ENCODE measurements at places on chromosomes 16 and 17.

GRCh38 chr17:39753514-39754160 is 15.9 kb downstream of the GRB7 start:
- DNase-seq, result no peak

- no peak for DNase-seq
Measured at GRCh38 chr17:8825802-8826201, 26.6 kb upstream of the MFSD6L start.

DNA sequence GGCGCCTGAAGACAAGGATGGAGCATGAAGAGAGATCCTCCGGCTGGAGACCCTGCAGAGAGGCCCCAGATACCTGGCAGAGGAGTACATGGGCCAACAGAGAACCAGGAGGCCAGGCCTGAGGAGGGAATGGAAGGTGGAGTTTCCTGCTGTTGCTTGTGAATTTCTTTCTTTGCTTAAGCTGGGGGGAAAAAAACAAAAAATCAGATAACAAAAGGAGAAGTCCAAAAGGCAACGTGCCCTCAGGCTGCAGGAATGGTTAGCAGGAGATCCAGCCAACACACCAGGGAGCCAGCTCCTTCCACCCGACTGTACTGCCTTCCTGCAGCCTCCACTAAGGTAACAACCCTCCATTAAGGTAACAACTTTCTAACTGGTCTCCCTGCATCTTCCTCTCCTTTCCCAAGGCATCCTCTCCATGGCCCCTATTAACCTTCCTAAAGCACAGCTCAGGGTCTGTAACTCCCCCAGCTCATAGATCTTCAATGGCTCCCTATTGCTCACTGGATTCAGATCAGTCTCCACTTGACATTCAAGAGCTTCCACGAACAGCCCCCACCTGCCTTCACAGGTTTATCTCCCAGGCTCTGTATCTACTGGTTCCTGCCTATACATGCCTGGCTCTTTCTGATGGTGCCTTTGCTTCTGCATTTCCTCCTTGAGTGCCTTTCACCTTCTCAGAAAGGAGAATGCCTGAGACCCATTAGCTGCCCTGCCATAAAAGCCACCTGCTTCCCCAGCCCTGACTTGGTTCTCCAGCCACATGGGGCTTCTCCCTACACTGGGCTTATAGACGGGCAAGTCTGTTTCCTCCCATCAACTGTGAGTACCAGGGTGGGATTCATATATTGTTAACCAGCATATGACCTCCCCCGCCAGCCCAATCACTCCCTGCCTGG is 725 bp upstream of the ARL5C start:
- no peak for DNase-seq

DNA sequence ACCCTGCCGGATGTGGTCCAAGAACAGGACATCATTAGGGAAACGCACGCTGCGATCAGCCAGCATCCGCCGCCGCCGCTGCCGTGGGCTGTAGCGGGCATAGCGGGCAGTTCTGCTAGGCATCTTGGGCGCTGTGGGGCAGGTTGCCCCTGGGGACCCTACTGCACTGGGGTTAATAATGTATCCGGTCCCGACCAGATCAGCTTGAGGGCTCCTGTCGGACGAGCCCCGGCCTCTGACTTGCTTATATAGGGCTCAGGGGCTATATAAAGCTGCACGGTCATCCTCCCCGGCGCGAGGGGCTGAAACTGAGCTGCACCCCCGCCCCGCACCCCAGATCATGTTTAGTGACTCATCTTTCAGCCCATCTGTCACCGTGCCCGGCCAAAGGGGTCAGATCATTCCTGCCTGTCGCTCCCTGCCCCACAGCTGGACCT is at the start of gene PPP1R27:
Gene PPP1R27 (minus strand): TSS at position 220 of the 437 bp plus-strand sequence. CDS start 97 bp downstream, at position 123.
- DNase-seq, result no peak

DNA sequence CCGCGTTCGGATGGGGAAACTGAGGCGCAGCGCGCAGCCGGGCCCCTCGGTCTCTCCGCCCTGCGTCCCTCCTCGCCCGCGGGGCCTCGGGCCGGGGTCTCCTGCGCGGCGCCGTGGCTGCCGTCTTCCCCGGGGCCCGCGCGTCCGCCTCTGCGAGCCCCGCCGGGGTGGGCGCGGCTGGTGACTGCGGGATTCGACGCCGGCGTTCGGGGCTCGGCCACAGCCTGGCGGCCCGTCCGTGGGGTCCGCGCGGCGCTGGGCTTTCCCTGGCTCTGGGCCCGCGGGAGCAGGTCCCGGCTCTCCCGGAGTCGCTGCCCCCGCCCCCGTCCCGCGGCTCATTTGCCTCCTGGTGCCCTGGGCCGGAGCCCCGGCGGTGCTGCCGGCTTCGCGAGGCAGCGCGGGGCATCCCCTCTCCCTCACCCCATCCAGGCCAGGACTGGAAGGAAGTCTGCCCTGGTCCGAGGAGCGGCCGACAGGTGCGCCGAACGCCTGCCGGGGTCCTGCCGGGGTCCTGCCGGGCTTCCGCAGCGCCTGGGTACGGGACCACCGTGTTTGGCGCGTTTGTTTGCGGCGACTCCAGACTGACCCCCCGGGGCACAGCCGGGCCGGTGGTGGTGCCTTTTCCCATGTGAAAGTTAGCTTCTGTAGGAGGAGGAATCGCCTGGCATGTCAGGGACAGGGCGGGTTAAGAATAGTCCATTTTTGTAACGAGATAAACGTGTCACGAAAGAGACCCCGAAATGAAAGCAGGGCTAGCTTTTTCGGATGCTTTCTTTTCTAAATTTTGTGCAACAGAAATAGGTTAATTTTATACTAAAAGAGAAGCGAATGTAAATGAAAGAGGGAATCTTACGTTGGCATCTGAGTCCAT is 671 bp downstream of the CHMP6 start:
- no peak for DNase-seq

DNA sequence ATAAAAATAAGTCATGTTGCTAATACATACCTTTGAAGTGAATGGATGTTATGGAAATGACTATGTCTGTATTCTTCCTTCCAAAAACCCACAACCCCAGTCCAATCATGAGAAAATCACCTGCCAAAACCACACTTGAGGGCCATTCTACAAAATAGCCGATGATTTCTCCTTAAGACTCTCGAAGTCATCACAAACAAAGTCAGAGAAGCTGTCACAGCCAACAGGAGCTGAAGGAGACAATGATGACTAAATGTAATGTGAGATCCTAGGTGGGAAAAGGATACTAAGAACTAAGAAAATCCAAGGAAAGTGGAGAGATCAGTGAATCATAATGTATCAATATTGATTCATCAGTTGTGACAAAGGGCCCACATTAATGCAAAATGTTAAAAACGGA is 432.9 kb upstream of the DYNLRB2 start:
- no peak for DNase-seq

DNA sequence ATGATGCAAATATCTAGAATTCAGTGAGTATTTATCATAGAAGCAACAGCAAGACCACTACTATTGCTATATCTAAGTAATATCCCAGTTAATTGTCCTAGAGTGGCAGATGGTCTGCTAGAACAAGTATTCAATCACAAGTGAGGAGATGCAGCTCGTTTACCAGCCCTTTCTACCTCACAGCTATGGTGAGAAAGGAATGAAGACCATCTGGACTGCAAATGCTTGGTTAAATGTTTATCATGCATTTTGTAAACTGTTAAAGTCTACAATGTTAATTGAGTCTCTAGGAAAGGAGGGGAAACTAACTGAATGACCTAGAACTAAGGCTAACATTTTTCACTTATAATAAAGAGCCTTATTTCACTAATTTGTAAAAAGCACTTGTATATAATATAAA is 52.5 kb downstream of the CNOT1 start:
- DNase-seq, result peak; percentile 69

DNA sequence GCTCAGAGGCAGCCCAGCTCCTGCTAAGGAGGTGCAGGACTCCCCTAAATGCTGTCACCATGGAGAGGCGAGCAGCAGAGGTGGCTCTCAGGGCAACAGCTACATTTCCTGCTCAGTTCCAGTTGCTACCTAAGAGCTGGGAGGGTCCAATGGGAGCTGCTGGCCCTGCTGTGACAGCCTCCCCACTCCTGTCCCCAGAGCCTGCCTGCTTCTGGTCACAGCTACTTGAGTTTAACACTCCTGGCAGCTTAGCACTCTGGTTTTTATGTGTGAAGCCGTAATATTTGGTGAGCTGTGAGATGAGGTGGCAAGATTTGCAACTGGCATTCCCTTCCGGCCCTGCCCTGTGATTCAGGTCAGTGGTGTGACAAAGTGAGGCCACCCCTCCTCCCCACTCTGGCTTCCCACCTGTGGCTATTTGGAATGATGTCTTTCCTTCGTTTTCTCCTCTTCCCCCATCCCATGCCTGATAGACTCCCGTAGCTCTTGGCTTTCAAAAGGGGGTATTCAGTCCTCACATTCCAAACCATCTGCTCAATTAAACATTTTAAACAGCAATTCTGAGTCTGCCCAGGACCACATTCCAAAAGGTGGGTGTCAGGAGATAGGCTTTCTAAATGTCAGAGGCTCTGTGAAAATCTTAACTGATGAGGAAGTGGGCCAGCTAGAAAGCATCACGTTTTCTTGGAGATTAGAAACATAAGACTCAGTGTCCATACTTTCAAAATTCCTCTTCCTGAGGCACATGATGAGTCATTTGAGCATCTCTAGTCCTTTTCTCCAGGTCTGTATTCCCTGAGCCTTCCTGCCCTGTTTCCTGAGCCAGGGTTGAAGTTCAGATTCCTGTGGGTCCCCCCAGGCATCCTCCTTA is 42.6 kb upstream of the SKAP1 start:
- no peak for DNase-seq

GRCh38 chr17:50955160-50955559 is 89.0 kb upstream of the TOB1 start:
- no peak for DNase-seq

DNA sequence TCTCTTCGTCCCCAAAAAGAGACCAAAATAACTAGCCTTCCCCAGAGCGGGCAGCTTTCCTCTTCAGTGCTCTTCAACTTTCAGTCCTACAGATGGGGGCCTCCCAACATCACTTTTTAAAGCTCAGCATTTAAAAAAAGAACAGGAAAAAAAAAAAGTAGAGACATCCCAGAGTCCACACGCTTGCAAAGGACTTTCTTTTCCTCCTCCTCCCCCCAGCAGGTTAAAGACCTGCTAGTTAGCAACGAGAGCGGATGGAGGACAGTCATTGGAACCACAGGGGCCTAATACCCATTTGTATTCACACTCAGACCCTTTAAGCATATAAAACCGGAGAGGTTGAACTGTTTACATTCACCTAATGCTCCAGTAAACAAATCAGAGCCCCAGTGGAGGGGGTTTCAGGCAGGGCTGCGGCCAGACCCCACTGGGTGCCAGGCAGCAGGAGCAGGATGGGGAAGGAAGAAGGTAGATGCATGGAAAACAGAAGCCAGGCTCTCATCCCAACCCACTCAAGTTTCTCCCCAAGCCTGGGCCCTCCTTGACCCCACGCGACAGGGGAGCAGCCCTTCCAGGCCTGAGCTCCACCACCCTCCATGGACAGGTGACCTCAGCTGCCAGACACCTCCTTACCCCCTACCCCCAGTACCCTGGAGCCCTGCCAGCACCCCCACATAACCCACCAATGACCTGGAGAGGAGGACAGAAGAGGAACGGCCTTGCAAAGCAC is 15.2 kb downstream of the ZFHX3 start:
- DNase-seq, result no peak

DNA sequence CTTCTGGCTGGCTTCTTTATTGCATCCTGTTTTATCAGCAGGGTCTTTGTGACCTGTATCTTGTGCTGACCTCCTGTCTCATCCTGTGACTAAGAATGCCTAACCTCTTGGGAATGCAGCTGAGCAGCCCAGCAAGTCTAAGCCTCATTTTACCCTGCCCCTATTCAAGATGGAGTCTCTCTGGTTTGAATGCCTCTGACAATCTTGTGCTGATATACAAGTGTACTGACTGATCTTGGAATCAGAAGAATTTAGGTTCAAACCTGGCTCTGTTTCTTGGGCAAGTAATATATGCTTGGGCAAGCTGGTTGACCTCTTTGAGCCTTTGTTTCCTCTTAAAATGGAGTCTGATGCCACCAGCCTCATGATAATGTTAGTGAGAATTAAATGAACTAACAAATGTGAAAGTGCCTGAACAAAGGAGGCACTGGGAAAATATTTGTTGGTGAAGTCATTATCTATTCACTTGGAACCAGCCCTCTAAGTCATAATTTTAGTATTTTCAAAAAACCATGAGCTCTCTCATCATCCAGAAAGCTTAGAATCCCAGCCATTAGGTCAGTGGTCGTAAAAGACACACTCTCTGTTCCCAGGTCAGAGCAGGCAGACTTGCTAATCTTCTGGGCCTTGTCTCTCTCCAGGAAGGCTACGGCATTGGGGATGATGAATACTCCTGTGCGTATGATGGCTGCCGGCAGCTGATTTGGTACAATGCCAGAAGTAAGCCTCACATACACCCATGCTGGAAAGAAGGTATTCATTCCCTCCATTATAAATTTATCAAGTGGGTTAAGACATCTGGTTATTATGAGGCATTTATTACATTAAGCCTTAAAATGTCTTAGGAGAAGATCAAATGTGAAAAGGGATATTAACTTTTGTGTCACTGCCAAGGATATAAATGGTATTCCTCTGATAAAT is 18.1 kb upstream of the ARL2BP start:
- no peak for DNase-seq

DNA sequence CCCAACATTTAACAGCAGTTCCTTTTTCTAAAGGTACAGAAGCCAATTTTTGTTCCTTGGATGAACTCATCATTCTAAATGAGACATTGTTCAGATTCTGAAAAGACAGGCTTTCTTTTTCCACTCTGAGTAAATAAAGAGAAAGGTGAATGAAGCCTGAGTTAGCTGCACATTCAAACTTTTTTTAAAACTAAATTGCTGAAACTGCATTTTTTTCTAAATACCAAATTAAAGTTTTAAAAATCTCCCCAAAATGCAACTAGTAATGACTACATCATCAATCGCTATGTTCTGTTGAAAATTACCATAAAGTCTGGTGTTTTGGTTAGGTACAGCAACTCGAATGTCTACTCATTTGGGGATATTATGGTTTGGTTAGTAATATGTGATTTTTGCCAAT is 9.8 kb downstream of the SCO1 start:
- no peak for DNase-seq

- DNase-seq, result no peak
Measured at GRCh38 chr16:81237282-81237681, 1.2 kb upstream of the BCO1 start.

DNA sequence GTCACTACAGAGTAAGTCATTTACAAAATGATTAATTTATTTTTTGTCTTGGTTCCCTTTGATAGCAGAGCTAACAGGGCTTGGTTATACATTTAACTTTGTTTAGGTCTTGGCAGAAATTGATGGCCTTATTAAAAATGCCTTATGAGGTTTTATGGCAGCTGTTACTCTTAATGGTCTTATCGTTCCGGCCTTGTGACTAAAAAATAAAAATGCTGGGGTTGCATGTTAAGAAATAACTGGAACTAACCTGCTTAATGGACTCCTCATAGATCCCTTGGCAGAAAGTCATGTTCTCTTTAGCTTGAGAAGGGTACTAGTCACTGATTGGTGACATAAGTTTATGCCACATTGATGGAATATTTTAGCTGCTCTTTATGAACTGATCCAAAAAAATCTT is 18.3 kb downstream of the COX11 start:
- DNase-seq, result no peak
